ENCODE measurements at places on chromosomes 2 and 18.

DNA sequence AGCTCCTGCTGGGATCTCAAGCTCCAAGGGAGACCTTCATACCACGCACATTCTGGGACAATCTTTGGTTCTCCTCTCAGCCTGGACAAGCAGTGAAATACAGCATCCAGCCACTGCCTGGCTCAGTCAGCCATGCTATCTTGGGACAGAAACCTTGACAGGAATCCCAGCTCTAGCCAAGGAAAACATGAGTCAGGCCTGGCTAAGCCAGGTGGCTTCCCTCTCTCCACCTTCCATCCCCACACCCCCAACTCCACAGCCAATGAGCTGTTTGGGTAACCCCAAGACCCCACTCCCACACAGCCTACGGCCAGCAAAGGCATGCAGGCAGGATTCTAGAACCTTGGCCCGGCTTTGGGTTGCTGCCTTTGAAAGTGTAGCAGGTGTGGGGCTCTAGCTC is 64.9 kb downstream of the MCFD2 start:
- no peak for DNase-seq

DNA sequence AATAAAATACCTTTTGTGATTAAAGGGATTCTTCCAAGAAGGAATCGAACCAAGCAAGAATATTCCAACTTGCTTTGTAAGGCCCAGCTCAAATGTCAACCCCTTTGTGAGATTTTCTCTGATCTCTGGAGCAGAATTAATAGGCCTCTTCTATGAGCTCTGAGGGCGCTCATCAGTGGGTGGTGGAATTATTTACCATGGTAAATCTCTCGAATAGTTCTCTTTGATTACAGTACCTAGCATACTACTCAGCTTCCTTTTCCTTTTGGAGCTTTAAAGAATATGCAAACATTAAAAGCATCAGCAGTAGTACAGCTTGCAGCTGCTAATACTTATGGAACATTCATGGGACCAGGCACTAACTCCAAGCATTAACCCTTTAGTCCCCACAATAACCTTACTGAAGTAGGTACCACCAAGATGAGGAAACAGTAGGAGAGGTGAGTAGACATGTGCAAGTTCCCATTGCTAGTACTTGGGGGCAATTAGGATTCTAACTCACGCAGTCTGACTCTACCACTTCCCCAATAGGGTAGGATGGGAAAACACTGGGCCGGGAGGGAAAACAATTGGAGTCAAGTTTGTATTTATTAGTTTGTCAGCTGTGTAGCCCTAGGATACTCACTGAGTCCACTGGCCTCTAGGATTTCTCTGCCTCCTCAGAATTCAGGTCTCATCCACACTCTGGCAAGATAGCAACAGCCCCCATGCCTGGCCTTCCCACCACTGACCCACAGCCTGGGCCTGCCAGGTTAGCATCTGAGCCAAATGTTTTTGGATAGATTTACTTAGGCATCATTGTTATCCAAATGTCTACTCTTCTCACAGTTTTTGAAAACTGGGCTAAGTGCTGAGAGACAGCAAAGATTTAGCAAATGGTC is 21.7 kb downstream of the ADD2 start:
- no peak for DNase-seq

DNA sequence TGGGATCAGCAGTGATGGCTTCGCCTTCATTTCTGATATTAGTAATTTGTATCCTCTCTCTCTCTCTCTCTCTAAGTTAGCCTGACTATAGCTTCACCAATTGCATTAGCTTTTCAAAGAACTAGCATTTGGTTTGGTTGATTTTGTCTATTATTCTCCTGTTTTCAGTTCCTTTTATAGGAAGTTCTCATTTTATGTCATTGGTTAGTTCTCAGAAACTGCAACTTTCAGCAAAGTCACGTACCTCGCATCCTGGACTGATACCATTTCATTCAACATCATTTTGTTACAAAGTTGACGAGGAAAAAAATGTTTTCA is 450.8 kb downstream of the EIPR1 start:
- no peak for DNase-seq

GRCh38 chr2:237221443-237221842 is 135.8 kb downstream of the COPS8 start:
- DNase-seq: no peak

DNA sequence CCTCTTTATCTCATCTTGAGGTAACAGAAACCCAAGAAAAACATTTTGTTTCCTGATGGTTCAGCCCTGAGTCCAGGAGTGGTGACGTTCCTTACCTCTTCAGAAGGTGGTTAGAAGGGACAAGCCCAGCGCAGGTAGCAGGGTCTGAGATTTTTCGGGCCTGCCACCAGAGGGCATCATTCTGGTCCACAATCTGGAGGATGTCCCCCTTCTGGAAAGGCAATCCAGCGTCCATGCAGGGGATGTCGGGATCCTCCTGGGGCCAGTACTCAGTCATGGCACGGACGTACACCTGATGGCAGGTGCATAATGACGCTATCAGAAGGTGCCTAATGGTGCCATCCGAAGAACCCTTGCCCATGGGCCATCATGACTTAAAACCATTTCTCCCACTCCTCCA is 17.7 kb downstream of the MPP4 start:
- DNase-seq: no peak

DNA sequence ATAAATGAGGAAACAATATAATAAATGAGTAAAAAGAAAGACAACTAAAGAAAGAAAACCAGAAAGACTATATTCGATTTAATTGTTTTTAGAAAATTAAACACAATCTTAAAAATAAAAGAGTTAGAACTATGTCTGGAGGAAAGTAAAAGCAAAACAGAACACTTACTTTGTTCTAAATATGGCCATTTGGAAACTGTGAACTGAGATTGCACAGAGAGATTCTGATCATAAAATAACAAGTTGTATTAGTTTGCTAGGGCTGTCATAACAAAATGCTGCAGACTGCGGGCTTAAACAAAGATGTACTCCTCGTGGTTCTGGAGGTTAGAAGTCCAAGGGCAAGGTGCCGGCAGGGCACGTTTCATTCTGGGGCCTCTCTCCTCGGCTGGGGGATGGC is 128.1 kb upstream of the AQP4 start:
- DNase-seq: no peak

DNA sequence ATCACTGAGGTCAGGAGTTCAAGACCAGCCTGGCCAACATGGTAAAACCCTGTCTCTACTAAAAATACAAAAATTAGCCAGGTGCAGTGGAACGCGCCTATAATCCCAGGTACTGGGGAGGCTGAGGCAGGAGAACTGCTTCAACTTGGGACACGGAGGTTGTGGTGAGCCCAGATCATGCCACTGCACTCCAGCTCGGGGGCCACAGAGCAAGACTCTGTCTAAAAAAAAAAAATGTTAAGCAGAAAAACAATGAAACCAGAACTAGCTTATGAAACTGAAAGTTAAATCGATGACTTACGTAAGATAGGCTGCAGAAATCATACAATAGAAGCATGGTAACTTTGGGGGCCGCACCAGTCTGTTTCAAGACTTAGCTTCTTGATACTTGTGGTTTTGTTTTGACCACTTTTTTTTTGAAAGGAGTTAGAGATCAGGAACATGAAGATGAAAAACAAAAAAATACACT is 6.2 kb upstream of the GPR155 start:
- no peak for DNase-seq

- DNase-seq: no peak
Measured at GRCh38 chr2:202036601-202037037, 3.0 kb downstream of the FZD7 start.

- DNase-seq: no peak
Measured at GRCh38 chr2:80061881-80062280, 242.7 kb downstream of the LRRTM1 start.

- DNase-seq: no peak
Measured at GRCh38 chr2:692767-693166, 15.6 kb upstream of the TMEM18 start.

DNA sequence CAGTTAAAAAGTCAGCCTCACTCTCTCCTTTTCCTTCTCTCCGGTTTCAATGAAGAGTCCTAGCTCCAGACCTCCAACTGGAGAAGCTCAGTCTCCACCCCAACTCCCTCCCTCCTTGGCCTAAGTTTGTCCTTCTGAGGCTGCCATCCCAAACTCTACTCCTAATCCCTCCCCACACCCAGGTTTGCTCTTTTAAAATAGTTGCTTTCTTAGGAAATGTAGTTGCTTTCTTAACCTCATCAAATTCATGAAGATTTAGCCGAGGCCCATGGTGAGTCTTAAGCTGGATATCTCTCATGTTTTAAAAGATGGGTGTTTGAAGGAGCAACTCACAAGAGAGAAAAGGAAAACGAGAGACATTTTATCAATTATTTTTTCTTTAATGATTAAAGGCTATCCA is 937 bp upstream of the LANCL1 start:
- DNase-seq: peak; percentile 38

GRCh38 chr2:187081461-187081860 is 232.5 kb upstream of the ZSWIM2 start:
- DNase-seq: no peak

DNA sequence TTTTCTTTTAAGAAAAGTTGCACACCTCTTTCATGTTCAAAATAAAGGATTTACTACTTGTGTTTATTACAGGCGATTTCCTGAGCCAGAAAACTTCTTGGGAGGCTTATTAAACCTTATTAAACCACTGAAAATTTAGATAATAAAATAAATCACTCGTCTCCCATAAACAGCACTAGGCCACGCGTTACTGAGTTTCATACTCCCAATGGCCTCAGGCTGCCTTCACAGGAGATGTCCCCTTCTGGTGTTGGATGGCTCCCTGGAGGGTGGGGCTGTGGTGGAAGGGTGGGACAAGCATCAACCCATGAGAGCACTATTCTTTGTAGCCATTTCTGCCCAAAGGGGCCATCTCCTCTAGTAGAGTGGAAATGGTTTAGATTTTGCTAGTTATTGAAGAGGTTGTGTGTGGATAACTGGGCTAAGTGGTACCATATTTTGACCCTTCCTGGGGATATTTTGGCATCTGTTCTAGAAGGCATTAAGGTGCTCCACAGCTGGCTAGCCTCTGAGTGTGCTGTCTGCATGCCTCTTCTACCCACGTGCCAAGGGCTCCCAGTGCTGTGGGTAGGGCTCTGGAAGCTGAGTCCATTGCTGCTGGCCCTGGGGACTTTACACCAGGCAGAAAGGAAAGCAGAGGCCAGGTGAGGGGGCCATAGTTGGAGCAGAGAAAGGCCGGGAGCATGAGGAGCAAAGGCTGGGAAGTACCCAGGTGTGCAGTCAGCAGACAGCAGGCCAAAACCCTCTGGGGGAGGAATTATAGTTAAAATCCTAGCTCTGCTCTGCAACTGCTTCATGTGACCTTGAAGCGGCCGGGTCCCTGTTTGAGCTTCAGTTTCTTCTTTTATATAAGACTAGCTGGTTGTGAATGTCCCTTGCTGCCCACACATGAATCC is 121.7 kb upstream of the SMAD2 start:
- no peak for DNase-seq

- DNase-seq: no peak
Measured at GRCh38 chr18:65942854-65943253, 192.0 kb downstream of the CDH7 start.

DNA sequence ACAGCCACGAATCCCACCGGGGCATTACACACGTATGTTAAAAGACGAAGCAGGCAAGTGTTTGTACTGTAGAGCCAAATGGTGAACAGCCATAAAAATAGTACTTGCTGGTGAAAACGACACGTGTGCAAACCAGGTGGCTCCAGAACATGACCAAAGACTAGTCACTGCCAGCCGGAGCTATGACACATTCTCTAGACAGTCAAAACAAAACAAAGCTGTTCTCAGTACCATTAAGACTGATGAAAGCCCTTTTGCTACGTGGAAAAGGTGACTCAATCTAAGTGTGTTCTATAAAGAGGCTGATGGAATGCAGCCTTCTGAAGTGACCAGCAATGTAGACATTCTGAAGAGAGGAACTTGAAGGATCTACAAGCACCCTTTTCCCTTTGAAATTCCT is 367.7 kb upstream of the NETO1 start:
- peak; percentile 67 for DNase-seq

GRCh38 chr18:79532313-79533007 is 136.7 kb downstream of the NFATC1 start:
- DNase-seq: no peak

- DNase-seq: no peak
Measured at GRCh38 chr2:42359965-42360483, 993 bp downstream of the COX7A2L start.

DNA sequence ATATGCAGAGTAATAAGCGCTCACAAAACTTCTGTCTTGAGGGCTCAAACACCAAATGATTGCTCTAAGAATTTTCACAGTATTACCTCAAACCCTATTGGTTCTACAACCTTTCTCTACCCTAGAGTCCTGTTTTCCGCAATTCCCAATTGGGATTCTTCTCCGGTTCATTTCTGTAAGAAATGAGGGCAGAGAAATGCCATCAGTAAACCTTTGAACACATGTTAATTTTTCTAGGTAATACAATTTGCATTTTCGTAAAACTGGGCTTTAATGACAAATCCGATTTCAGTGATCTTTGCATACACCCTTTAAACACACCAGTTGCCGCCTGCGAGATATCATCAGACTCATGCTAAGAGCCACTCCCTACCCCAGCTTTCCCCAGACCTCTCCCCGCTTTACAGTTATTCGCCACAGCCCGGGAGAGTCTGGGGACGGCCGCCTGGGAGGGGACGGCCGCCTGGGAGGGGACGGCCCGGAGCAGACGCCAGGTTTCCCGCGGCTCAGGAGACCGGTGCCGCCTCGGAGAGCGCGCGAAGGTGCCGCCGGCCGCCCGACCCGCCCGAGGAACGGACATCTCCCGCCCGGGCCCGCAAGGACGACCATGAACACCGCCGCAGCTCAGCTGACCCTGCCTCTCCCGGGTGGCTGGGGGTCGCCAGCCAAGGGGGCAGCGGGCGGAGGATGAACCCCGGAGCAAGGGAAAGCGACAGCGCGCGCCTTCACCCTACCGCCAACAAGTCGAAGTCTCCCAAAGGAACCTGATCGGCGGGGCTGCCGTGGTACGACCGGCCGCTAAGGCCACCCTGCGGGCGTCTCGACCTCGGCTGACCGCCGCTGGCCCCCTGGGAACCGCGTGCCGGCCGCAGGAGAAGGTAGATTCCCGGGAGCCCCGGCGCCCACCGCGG is 463 bp downstream of the SMC6 start:
- no peak for DNase-seq

- DNase-seq: no peak
Measured at GRCh38 chr2:128197059-128197458, 106.1 kb downstream of the UGGT1 start.

DNA sequence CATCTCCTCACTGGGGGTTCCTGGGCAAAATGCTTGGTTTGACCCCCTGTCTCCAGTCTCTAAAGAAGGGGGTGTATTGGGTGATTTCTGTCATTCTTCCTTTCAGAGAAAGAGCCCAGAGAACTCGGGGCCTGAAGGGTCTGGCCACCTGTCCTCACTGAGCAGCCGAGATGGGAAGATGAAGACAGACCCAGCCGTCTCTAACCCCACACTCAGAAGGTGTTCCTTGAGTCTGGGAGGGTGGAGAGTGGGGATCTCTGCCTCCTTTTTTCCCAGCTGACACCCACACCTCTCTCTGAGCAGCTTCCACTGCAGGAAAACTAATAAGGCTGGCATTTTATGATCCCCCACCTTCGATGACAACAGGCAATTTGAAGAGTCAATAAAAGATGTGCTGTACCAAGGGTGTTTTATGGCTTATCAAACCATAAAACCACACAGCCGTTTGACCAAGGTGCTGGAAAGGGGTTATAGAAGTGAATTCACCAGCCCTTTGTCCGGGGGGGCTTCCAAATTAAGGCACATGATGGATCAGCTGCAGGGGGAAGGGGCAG is 213.8 kb downstream of the SMAD2 start:
- no peak for DNase-seq

Measured in HS-5 (cell line).